ENCODE measurements at places on chromosomes 11 and 22.
A peak's percentile ranks its signal among the peaks of the same experiment; 100 is the strongest.

GRCh38 chr11:7538031-7538430 lies 24.2 kb downstream of the PPFIBP2 start:
- H3K36me3 ChIP-seq: no peaks in the 10 kb centered on the region
- H3K4me3 ChIP-seq: no peak overlapping the region
- no peak for DNase-seq

DNA sequence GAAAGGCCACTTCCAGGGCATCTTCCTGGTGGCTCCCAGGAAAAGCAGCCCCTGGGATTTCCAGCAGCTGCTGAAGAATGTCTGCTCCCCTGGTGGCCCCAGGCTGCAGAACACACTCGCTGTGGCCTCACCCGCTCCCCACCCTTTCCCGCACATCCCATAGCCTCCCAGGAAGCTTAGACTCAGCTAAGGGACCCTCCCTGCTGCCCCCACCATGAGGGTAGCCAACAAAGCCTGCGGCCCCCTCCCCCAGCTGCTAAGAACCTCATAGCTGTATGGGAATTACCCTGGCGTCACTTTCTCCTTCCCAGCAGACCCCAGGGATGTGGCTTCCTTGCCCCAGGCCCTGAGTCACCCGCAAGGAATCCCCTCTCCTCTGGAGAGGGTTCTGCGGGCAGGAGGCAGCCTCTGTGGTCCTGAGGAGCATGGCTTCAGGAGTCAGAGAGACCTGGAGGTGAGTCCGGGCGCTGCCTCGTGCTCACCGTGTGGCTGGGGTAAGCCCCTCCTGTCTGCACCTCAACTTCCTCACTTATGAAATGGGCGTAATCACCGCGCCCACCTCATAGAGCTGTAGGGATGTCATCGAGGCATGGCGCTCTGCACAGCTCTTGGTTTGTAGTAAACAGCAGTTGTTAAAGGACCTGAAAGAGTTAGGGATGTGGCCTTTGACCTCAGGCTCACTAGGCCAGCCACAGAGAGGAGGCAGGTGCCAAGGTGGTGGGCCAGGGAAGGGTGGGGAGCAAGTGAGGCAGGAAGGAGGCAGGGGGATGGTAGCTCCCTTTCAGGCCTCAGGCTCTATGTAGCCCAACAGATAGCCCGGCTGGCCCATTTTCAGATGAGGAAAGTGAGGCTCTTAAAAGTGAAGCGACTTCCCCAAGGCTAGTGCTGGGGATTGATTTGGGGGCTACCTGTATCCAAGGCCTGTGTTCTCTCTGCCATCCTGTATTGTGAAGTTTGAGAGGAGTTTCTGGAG lies 71.2 kb downstream of the LRRC32 start:
- H3K27ac ChIP-seq: no peak overlapping the region
- DNase-seq: no peak
- no peaks in the 10 kb centered on the region for H3K27me3 ChIP-seq
- no peak overlapping the region for H3K4me3 ChIP-seq
- no peaks in the 10 kb centered on the region for H3K4me1 ChIP-seq

DNA sequence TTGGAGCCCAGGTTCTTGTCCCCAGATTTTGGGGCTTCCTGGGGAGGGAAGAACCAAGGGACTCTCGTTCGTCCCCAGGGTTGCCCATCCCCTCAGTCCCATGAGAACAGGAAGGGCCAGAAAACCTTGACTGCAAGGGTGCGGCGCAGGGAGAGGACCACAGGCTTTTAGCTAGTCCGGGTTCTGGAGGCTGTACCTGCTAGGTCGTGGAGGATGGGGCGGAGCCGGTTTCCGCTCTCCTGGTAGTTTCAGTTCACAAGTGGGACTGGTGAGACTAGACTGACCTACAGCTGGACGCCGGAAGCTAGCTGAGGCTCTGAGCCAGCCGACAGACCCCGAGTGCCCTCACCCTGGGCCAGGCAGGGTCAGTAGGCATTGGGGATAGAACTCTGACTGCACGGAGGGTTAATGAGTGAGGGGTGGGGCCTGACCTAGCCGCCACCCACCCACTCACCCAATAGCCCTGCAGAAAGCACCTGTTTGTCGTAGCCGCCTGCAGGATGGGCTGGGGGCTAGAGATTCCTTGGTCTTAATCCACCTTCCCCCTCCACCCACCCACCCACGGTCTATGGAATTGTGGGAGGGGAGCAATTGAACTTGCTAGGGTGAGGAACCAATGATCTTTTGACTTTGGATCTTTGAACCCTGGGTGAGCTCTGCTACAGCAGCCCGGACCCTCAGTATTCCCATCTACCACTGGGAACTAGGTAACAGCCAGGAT lies 1.5 kb downstream of the MAFF start:
- peak; percentile 60 for DNase-seq
- peaks cover 29% of the 10 kb centered on the region for H3K4me1 ChIP-seq
- peak overlapping the region; percentile 92 for H3K27ac ChIP-seq
- H3K27me3 ChIP-seq: no peaks in the 10 kb centered on the region
- no peaks in the 10 kb centered on the region for H3K36me3 ChIP-seq

DNA sequence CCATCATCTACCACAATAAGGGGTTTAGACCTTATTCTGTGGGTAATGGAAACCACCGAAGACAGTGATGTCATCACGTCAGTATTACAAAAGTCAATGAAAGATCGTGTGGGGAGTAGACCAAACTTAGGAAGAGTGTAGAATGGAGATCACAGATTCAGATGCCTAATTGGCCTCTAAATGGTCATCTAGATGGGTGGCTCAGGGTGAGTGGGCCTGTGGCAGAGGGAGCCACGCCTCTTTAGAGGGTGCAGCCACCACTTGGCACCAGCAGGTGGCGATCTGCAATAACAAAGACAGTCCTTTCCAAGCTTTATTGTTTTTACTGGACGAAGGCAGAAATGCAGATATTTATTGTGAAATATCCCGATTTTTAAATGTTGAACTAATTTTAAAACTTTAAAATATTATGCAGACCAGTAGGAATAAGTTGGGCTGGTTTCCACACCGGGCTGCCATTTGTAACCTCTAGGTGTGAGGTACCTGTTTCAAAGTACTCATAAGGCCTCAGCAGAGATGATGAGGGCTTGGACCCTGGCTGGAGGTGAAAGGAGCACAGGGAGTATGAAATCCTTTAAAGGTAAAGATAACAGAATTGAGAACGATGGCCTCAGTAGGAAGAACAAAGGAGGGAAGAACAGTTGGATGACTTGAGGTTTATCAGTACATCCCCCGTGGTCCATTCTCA lies 222.0 kb downstream of the DBX1 start:
- no peaks in the 10 kb centered on the region for H3K27me3 ChIP-seq
- H3K27ac ChIP-seq: no peak overlapping the region
- H3K36me3 ChIP-seq: no peaks in the 10 kb centered on the region
- no peak overlapping the region for H3K4me3 ChIP-seq
- DNase-seq: no peak
- H3K4me1 ChIP-seq: no peaks in the 10 kb centered on the region

DNA sequence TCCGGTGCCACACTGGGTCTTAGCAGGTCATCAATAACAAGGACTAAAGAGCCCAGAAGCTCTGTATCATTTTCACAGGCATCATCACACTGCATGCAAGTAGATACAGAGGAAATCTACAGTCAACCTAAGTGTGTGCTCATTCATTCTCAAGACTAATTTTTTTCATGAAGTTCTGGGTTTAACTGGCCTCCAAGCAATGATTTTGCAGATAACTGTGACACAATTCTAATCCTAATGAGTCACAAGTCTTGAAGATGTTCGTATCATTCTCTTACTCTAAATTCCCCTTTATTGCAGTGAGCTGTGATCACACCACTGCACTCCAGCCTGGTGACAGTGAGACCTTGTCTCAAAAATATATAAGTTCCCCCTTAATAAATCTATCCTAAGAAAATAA lies 2.5 kb downstream of the OR52W1 start:
- H3K27me3 ChIP-seq: no peaks in the 10 kb centered on the region
- peaks cover 31% of the 10 kb centered on the region for H3K4me1 ChIP-seq
- no peak for DNase-seq
- H3K27ac ChIP-seq: peak overlapping the region; percentile 34
- no peak overlapping the region for H3K4me3 ChIP-seq

DNA sequence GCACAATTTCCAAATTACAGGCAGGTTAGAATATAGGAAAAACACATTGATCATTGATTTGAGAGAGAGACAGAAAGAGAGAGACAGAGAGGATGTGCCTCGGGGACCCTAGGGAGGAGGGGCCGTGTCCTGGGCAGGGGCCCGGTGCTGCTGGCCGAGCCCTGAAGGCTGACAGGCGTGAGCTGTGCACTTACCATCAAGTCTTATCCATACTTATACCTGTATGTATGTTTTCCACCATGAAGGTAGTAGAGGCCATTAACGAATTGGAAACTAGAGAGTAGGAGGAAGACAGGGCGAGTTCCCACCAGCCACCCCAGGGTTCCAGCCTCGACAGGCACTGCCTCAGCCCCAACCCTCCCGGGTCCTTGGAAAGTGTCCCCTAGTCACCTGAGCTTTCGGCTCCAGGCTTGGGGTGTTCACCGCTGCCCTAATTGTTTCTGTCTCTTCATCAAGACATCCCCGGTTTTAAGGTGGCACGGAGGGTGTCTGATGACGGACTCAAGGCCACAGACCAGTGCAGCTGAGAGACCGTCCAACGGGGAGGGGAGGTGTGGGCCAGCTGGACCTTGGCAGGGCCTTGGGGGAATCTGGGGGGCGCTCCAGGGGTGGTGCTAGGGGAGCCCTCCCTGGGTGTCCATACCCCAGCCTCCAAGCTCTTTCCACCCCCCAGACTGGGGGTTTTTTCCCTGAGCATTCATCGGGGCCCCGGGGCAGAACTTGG lies 431.3 kb downstream of the TBC1D22A start:
- no peaks in the 10 kb centered on the region for H3K27me3 ChIP-seq
- no peaks in the 10 kb centered on the region for H3K4me1 ChIP-seq
- H3K36me3 ChIP-seq: no peaks in the 10 kb centered on the region
- DNase-seq: peak; percentile 41

Measured in CD8-positive, alpha-beta memory T cell (primary cell).